ENCODE measurements at places on chromosomes 6 and 20.

- no peak for DNase-seq
Observed at GRCh38 chr6:7197747-7198146, 90.0 kb downstream of the RREB1 start.

DNA sequence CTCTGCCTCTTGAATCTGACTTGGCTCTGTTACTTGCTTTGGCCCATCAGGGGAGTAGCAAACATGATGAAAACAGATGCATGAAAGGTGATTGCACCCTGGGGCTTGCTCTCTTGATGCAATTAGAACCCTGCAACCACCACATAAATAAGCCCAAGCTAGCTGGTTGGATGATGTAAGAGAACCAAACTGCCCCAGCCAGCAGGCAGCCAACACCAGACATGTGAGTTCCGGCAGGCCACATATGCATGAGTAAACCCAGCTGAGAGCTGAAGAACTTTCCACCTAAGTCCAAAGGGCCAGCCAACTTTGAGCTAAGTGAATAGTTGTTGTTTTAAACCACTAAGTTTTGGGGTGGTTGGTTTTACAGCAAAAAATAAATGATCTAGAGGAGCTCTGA, 268.4 kb downstream of the FARS2 start:
- no peak for DNase-seq

DNA sequence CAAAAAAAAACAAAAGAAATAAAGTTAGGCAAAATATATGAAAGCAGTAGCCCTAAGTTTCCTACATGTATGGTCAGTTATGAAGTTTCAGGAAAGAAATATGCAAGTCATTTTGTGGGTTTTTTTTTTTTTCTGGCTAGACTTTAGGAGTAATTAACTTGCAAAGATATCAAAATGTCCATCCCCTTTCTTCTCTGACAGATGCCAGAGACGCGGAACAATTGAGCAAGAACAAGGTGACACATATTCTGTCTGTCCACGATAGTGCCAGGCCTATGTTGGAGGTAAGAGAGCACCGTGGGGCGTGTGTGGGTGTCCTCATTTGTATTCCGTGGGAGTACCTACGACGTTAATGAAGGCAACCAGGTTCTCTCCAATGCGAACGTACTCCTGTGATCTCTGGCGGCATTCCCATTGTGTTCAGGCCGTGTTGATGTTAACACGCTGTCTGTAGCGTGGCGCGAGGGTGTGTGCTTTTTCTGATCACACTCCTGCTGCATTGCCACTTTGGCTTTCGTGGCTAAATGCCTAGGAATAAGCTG, 19.5 kb downstream of the DUSP22 start:
- no peak for DNase-seq

DNA sequence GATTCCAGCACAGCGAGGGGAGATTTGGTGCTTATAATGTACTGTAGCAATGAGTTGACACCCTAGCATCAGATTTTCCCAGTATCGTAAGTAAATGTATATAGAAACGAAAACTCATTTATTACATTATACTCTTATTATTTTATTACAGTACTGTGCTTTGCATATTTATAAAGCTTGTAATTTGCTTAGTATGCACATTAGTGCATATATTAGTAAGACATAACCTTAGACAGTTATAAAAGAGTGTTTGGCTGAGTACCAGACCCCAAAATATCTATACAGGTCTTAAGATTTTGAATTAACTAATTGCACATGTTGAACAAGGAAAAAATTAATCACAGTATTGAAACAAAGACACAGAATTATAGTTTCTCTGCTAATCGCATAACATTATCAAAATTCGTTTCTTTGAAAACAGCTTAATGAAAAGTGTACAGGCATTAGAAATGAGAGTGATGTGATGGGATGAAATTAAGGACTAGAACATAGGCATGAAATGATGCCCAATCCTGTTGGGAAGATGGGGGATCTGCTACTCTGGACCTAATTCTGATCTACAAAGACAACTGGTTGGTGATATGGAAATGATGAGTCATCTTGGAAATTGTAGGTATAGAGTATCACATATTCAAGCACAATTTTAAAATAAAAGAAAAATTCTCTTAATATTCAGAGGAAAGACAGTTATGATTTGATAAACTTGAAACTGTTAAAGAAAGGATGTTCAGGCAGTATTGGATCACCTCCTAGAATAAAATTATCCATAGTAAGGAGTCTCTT, 42.8 kb downstream of the STXBP5 start:
- no peak for DNase-seq

DNA sequence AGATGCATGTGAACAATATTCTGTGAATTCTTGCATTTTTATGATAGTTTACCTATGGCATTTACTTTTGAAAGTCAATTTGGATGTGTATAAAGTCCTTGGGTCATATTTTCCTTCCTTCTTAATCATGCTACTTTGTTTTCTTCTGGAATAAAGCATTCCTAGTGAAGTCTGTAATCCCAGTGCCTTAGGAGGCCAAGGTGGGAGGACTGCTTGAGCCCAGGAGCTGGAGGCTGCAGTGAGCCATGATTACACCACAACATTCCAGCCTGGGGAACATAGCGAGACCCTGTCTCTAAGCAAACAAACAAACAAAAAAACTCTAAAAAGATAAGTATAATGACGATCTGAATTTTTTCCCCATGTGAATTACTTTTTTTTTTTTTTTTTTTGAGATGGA, 69.7 kb upstream of the SYNCRIP start:
- DNase-seq = no peak

GRCh38 chr6:106114492-106114891, 28.4 kb downstream of the PRDM1 start:
- DNase-seq = no peak

- no peak for DNase-seq
Observed at GRCh38 chr20:48035961-48036731, 250.9 kb upstream of the SULF2 start.

- DNase-seq = no peak
Observed at GRCh38 chr6:35253249-35253648, 6.3 kb upstream of the ZNF76 start.

DNA sequence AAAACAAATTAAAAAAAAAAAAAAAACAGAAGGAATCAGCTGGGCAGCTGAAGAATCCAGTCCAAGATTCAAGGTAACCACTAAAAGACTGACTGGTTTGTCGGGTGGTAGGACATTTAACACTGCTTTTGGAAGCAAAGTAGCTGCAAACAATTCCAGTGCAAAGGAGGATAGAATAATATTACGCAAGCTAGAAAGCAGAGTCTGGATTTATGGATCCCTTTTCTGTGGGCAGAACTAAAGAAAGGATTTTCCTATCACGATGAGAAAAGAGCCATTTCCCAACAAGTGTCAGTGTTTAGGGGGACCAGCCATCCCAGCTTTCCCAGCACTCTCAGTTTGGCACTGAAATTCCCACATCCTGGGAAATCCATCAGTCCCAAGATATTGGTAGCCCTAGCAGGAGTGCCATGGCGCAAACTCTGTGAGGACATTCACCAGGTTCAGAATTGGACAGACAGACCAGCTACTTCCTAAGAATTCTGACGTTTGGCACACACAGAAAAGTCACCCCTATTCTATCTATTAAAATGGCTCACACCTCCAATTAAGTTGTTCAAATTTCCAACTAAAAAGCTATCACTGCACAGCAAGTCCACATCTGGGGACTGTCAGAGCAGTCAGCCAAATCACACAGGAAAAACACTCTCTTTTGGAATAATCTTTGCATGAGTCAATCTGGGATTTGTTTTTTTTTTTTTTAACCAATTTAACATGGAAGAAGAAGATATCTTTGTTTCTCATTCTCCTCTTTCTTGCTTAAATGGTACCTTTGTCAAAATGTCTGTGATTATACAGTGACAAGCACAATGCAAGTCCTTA, 356.8 kb upstream of the ARID1B start:
- DNase-seq = no peak

DNA sequence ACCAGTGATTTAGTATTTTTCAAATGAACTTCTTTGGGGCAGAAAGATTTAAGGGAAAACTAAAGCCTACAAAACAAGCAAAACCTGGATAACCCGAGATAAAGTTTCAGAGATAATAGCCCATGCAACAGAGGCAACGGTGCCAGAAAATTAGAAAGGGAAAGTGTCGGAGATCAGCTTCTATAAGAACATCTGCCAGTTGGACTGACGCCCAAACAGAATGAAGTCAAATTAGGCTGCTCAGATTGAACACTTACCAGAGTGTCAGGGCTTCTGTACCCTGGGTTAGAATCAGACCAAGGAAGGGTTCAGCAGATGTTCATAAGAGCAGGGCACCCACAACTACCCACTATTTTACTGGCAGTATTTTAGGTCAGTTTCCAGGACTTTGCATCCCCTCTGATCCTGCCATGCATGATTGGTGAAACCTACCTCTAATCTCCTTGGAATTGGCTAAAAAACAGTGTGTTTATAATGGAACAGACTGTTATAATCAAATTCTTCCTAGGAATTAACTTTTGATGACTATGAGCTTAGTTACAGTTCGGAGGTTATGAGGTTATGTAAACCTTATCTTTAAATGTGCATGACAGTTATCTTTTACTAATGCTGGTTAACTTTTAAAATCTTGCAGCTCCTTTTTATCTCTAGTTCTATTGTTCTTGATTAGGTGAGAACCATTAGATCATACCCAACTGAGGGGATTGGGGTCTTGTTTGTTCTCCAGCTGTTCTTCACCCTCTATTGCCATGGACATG, 13.1 kb downstream of the BMP2 start:
- DNase-seq = no peak

GRCh38 chr6:100370265-100370664, 94.5 kb downstream of the SIM1 start:
- no peak for DNase-seq

DNA sequence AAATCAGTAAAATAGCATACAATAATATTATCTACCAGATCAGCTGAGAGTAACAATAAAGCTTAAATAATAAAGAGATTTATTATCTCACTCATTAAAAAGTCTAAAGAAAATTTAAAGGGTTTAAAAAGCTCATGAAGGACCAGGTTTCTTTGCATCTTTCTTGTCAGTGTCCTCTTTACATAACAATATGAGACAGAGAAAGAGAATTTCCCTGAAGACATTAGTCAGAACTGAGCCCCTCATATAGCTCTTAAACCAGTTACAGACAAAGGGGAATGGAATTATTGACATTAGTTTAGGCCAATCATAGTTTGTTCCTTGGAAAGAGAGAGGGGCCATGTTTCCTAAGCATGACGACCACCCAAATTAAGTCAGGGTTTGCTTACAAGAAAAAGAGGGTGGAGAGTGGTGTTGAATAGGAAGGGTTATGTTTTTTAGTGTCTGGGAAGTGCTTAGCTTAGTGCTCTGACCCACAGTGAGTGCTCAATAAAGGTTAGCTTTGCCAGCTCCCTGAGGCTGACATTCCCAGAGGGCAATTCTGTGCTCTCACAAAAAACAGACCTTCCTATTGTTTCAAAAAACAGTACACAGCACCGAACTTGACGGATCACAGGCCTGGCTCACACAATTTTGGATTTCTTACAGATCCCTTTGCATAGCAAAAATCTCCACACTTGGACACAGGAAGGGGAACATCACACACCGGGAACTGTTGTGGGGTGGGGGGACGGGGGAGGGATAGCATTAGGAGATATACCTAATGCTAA, 3.6 kb upstream of the PLCB1 start:
- DNase-seq = no peak

DNA sequence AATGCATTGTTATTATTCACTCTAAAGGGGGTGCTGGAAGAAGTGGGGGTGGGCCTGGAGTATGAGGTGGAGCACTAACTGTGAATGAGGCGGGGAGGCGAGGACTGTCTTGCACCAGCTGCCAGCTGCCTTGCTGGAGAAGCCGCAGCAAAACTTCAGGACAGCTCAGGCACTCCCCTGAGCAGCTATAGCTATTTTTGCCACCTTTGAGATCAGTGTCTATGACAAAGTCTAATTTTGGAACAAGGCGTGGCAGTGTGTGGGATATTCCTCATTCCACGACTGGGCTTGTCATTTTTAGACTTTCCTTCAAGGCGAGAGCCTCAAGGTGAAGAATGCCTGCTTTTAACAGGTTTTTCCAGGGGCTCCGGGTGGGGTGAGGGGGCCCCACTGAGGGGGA, 143.8 kb downstream of the DOK5 start:
- DNase-seq = no peak

DNA sequence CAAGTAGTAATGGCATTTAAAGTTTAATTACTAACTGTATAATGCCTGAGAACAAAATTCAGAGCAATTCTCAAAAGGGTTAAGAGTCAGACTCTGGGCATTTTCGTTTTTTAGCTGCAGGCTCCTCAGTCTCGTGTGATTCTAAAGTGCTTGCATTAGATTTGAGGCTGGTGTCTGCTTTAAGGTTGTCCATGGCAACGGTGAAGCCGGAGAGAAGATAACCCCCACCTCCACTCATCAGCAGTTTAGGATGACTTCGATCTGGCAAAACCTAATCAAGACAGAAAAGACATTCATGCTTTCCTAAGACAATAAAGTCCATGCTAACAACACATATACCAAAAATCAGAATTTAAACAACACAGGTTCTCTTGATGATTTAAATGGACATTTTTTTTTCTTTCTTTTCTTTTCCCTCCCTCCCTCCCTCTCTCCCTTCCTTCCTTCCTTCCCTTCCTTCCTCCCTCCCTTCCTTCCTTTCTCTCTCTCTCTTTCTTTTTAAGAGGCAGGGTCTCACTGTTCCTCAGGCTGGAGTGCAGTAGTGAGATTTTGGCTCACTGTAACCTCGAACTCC, 11.8 kb downstream of the TRMT6 start:
- no peak for DNase-seq

DNA sequence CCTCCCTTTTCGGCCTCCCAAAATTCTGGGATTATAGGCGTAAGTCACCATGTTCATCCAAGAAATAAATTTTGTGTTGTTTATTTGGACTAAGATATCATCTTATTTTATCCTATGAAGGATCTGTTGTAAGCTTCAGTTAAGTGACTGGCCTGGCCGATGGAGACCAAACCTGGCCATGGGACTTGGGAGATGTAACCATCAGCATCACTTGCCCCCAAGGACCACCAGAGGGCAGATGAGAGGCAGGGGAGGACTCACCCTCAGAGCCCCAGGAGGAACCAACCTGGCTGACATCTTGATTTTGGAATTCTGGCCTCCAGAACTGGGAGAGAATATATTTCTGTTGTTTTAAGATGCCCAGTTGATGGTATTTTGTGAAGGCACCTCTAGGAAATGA, 266.7 kb downstream of the CDH26 start:
- no peak for DNase-seq

DNA sequence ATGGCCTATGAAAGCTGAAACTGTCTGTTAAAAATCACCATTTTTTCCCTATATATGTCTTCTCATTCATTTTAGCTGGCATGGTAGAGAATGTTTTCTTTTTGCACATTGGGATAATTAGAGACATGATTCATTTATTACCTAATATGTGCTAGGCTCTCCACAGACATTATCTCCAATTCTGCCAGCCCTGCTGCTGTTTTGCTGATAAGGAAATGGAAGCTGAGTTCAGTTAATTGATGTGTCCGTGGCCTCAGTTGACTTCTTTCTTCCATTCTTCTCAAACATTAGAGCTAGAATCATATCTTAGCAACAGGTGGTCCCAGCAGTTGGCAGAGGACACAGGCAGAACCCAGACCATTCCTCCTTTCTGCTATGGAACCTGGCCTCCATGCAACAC, 644.1 kb upstream of the CITED2 start:
- no peak for DNase-seq

- no peak for DNase-seq
Observed at GRCh38 chr6:9388596-9388995, 953.3 kb upstream of the SLC35B3 start.
